ENCODE measurements at places on chromosomes 12 and 14.

GRCh38 chr14:75619548-75619947 is 41.1 kb downstream of the ERG28 start:
- DNase-seq: no peak

GRCh38 chr14:105151838-105152793 is 16.5 kb downstream of the JAG2 start:
- no peak for DNase-seq

DNA sequence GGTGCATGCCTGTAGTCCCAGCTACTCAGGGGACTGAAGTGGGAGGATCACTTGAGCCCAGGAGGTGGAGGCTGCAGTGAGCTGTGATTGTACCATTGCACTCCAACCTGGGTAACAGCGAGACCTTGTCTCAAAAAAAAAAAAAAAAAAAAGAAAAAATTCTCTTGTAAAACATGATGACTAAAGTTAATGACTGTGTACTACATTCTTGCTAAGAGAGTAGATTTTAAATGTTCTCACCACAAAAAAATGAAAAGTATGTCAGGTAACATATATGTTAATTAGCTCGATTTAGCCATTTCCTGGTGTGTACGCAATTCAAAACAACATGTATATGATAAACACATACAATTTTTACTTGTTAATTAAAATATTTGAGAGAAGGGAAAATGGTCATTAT is 480.7 kb upstream of the RGS6 start:
- DNase-seq: no peak

- no peak for DNase-seq
These were observed 32.2 kb downstream of the SMUG1 start for GRCh38 chr12:54156578-54156977.

DNA sequence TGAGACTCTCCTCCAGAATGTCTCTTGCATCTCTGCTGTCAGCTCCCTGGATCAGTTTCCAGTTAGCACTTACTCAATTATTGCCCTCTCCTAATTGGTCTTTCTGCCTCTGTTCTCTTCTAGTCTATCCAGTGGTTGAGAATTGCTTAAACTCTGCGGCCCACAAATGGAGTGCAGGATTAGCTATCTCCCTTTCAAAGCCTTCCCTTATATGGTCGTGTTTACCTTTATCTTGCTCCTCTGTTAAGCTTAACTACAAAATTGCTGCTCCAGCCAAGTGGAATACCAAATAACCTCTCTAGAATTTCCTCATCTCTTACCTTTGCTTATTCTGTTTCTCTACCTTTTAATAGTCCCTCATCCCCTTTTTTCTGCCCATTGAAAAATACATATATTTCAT is 132.7 kb downstream of the NRXN3 start:
- DNase-seq: no peak

GRCh38 chr14:101625336-101626097 is 64.2 kb downstream of the DIO3 start:
- DNase-seq: no peak

GRCh38 chr12:30707613-30708342 is 12.1 kb upstream of the IPO8 start:
- DNase-seq: no peak

DNA sequence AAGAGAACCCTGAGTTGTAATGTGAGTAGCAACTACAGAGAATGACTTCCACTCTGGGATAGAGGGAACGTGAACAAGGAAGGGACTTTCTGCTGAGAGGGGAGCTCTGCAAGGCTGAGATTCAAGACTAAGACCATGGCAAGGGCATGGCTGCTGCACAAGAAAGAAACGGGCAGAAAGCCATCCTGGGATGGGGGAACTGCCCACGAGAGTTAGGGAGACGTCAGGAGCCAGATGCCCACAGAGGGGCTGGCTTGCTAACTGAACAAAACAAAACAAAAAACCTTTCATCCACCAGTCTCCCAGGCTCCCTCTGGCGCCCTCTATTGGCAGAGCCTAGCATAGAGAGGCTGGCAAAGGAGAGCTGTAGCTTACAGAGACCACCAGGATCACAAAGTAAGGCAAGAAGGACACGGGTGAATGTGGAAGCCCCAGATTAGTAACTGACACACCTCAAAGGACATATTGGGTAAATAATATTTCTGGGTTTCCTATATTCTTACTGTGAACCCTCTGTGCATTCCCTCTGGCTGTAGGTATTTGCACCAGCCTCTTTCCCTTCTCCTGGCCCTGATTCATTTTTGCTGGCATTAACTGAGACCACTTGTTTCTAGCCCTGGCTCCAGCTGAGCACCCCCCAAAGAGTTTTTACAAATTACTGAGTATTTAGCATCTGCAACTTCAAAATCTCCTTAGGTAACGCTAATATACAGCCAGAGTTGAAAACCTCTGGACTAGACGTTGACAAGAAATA is 338.3 kb downstream of the EMP1 start:
- peak; percentile 13 for DNase-seq
